Activated CD8-positive, alpha-beta T cell treated with anti-CD3 and anti-CD28 coated beads for 36 hours (primary cell): ENCODE measurements at places on chromosomes 2 and 18.

DNA sequence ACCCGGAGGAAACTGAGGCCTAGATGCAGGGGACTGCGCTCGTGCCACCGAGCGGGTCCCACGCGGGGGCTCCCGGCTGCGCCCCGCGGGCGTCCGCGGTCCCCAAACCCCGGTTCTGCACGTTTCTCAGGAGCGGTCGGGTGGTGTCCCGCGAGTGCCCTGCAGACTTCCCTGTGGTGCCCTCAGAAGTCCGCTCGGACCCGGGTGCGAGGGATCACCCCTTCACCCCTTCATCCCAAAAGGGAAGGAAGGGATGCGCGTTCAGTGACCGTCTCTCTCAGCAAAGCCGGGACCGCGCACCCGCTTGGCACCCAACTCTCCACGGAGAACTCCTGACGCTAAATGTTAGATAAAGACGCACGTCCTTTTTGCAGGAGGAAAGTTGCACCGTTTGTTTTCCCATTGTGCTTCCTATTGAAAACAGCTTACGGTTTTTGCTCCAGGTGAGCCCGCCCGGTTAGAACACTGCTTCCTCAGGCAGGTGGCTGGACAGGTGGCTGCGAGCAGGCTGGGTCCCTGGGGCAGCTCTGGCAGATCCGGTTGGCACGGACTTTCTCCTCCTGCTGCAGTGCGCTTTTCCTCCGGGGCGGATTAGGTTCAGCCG is 779 bp downstream of the DGKD start:
- no peaks in the 10 kb centered on the region for H3K27me3 ChIP-seq
- DNase-seq, result peak; percentile 29
- H3K4me3 ChIP-seq, result peak overlapping the region; percentile 80

DNA sequence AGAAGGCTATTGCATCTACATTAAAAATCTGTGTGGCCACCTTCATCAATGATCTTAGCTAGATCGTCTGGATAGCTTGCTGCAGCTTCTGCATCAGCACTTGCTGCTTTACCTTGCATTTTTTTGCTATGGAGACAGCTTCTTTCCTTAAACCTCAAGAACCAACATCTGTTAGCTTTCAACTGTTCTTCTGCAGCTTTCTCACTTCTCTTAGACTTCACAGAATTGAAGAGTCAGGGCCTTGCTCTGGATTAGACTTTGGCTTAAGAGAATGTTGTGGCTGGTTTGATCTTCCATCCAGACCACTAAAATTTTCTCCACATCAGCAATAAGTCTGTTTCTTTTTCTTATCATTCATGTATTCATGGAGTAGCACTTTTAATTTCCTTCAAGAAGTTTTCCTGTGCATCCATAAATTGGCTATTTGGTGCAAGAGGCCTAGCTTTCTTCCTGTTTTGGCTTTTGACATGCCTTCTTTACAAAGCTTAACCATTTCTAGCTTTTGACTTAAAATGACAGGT is 54.4 kb upstream of the MAP4K4 start:
- H3K27me3 ChIP-seq, result no peaks in the 10 kb centered on the region
- H3K4me1 ChIP-seq, result no peaks in the 10 kb centered on the region
- no peak overlapping the region for H3K27ac ChIP-seq
- H3K36me3 ChIP-seq, result no peaks in the 10 kb centered on the region
- DNase-seq, result no peak

DNA sequence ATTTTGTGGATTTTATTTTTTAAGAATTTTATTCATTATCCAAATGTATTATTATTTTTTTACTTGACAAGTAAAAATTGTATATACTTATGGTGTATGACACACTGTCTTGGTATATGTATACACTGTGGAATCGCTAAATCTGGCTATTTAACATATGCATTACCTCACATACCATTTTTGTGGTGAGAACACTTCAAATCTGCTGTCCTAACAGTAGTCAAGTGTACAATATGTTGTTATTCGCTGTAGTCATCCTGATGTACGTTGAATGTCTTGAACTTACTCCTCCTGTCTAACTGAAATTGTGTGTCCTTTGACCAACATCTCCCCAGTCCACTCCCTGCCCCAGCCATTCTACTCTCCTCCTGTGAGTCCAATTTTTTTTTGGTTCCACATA is 153.2 kb upstream of the PTPRM start:
- no peaks in the 10 kb centered on the region for H3K36me3 ChIP-seq
- H3K27ac ChIP-seq, result no peak overlapping the region
- no peak overlapping the region for H3K4me3 ChIP-seq
- DNase-seq, result no peak

GRCh38 chr2:155983845-155984244 is 348.7 kb downstream of the NR4A2 start:
- no peak for DNase-seq
- no peak overlapping the region for H3K4me3 ChIP-seq
- no peaks in the 10 kb centered on the region for H3K27me3 ChIP-seq
- no peaks in the 10 kb centered on the region for H3K4me1 ChIP-seq
- no peak overlapping the region for H3K27ac ChIP-seq
- no peaks in the 10 kb centered on the region for H3K36me3 ChIP-seq

DNA sequence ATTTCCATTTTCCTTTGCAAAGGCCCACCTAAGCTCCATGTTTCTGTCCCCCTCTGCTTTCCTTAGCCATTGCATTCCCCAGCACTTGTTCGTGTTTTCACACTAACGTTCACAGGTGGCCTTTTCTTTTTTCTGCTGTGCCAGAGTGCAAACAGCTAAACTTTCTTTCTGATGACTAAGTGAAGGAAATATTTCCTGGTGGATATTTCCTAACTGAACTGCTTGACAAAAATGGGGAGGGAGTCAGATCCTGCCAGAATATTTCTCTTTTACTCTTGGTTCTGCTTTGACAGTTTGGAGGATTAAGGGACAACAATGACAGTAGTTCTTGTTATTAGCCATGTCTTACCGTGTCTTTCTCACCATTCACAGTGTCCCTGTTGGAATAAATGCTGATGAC is 344.0 kb downstream of the ARHGAP15 start:
- H3K36me3 ChIP-seq, result peaks cover 17% of the 10 kb centered on the region
- no peak for DNase-seq
- H3K27me3 ChIP-seq, result no peaks in the 10 kb centered on the region
- H3K4me1 ChIP-seq, result peaks cover 48% of the 10 kb centered on the region
- no peak overlapping the region for H3K27ac ChIP-seq

- no peak overlapping the region for H3K4me3 ChIP-seq
- no peaks in the 10 kb centered on the region for H3K27me3 ChIP-seq
- no peak overlapping the region for H3K27ac ChIP-seq
Measured at GRCh38 chr2:237412988-237413776, 782 bp downstream of the COL6A3 start.

GRCh38 chr2:242063850-242064249 is 194.3 kb downstream of the RTP5 start:
- DNase-seq, result no peak
- no peak overlapping the region for H3K4me3 ChIP-seq
- no peaks in the 10 kb centered on the region for H3K4me1 ChIP-seq
- H3K27ac ChIP-seq, result no peak overlapping the region
- no peaks in the 10 kb centered on the region for H3K36me3 ChIP-seq
- no peaks in the 10 kb centered on the region for H3K27me3 ChIP-seq

DNA sequence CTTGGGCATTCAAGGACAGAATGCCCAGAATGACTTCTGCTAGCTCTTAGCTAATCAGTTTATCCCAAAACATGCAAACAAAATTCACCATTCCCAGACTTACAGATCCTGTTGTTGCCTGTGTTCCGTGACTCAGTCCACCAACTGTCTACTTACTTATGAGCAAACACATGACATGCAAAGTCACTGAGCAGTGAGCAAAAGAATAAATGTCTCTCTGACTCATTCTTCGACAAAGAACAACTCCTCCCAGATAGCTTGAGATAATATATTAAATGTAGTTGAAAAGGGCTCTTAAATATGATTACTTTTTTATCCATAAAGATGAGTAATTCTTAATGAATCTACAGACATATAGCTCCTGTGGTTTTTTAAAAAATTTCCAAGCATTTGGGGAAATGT is 9.0 kb upstream of the CREG2 start:
- H3K4me3 ChIP-seq, result no peak overlapping the region
- H3K36me3 ChIP-seq, result no peaks in the 10 kb centered on the region
- peaks cover 15% of the 10 kb centered on the region for H3K27me3 ChIP-seq
- no peak overlapping the region for H3K27ac ChIP-seq

GRCh38 chr2:28080911-28081310 is 190.4 kb downstream of the BABAM2 start:
- no peak for DNase-seq
- H3K4me3 ChIP-seq, result no peak overlapping the region
- peaks cover 18% of the 10 kb centered on the region for H3K4me1 ChIP-seq
- no peaks in the 10 kb centered on the region for H3K36me3 ChIP-seq
- H3K27ac ChIP-seq, result no peak overlapping the region

DNA sequence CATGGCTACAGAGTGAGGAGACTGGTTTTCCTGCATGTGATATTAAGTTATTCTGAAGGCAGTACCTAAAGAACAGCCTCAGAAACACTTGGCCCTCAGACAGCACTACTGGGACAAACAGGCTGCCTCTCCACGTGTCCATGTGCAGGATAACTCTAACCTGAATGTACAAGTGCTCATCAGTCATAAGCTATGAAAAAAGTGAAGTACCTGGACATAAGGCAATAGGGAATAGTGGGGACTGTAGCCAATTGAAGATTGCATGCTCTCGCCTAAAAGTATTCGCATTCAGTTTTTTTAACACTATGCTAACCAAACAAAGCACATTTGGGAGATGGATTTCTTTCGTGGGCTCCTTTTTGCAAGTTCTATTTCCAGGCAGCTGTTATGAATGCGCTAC is 33.0 kb downstream of the SLC14A1 start:
- no peak overlapping the region for H3K4me3 ChIP-seq
- H3K27me3 ChIP-seq, result peaks cover 9% of the 10 kb centered on the region
- DNase-seq, result no peak
- no peak overlapping the region for H3K27ac ChIP-seq
- H3K4me1 ChIP-seq, result no peaks in the 10 kb centered on the region
- H3K36me3 ChIP-seq, result no peaks in the 10 kb centered on the region

GRCh38 chr2:12008425-12009061 is 262.1 kb downstream of the LPIN1 start:
- no peak overlapping the region for H3K4me3 ChIP-seq
- DNase-seq, result peak; percentile 14
- H3K4me1 ChIP-seq, result peaks cover 25% of the 10 kb centered on the region
- no peaks in the 10 kb centered on the region for H3K36me3 ChIP-seq

DNA sequence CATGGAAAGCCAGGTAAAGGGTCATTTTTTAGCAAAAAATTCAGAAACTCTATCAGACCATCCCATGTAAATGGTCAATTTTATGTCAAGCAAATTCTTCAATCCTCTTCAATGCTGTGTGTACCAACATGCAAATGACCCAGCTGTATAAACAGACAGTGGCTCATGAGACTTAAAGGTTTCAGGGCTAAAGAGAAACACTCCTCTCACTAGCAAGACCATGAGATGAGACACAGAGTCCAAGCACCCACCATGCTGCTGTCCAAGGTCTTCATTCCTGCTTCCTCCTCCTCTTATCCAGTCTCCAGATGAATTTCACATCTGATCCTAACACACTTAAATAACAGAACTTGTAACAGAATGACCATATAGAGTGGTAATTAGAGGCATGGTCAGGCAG is 30.8 kb upstream of the ONECUT2 start:
- peaks cover 14% of the 10 kb centered on the region for H3K27me3 ChIP-seq
- no peaks in the 10 kb centered on the region for H3K4me1 ChIP-seq
- H3K36me3 ChIP-seq, result no peaks in the 10 kb centered on the region
- DNase-seq, result no peak

GRCh38 chr2:237351796-237352195 is 62.2 kb downstream of the COL6A3 start:
- no peak overlapping the region for H3K4me3 ChIP-seq
- DNase-seq, result no peak
- H3K4me1 ChIP-seq, result no peaks in the 10 kb centered on the region
- no peaks in the 10 kb centered on the region for H3K27me3 ChIP-seq
- H3K36me3 ChIP-seq, result no peaks in the 10 kb centered on the region
- no peak overlapping the region for H3K27ac ChIP-seq

- no peak overlapping the region for H3K4me3 ChIP-seq
- H3K36me3 ChIP-seq, result peaks cover 8% of the 10 kb centered on the region
- no peaks in the 10 kb centered on the region for H3K27me3 ChIP-seq
- H3K4me1 ChIP-seq, result peaks cover 7% of the 10 kb centered on the region
- H3K27ac ChIP-seq, result no peak overlapping the region
Measured at GRCh38 chr2:100832885-100833284, 12.9 kb downstream of the NPAS2 start.

GRCh38 chr2:181886192-181886591 is 5.3 kb upstream of the ITPRID2 start:
- H3K4me3 ChIP-seq, result no peak overlapping the region
- DNase-seq, result no peak
- H3K27ac ChIP-seq, result no peak overlapping the region
- H3K36me3 ChIP-seq, result no peaks in the 10 kb centered on the region
- H3K4me1 ChIP-seq, result peaks cover 2% of the 10 kb centered on the region

DNA sequence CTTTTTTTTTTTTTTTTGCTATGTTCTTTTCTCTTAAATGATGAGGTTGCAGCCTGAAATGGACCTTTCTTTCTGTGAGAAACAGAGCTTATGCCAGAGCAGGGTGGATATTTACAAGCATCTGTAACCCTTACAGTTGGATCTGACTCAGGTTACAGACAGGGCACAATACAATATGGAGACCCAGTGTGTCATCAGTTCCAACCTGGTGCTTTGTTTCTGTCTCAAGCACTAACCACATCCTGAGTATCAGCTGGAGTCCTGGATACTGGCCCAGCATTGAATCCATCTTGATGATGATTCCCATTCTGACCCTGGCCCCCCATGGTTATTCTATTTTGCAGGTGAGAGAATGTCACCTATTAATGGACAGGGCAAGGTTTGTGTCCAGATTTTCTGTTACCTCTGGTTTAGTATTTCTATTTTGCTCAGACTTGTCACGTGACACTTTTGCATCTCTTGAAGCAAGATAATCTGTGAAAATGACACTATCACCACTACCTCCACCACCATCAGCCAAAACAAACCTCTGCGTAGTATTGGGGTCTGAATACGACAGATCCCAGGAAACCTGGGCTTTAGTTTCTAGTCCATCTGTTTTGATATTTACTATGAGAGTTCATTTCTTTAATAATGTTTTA is 174.0 kb downstream of the CCDC85A start:
- no peaks in the 10 kb centered on the region for H3K36me3 ChIP-seq
- DNase-seq, result no peak
- no peaks in the 10 kb centered on the region for H3K27me3 ChIP-seq
- H3K27ac ChIP-seq, result no peak overlapping the region
- H3K4me3 ChIP-seq, result no peak overlapping the region

GRCh38 chr18:24201699-24202687 is 63.1 kb downstream of the CABYR start:
- no peak for DNase-seq
- no peaks in the 10 kb centered on the region for H3K4me1 ChIP-seq
- no peaks in the 10 kb centered on the region for H3K36me3 ChIP-seq
- H3K4me3 ChIP-seq, result no peak overlapping the region

DNA sequence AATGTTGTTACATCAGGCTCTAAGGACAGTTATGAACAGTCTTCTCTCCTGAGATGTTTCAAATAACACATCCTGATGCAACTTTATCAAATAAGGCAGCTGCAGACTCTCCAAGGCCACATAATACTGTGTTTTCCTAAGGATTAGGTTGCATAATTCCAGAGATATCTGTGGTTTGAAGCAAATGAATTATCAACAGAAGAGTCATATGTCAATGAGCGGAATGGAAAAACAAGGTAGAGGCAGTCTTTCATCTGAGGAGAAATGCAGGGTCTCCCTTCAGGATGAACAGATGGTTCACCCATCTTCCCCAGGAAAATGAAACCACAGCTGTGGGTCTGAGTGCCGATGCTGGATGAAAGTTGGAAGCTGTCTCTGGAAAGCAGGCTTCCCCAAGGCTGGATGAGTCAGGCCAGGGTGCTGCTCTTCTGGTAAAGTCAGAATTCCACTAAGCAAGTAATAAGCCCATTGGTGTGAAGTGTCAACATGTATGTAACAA is 22.2 kb downstream of the LYG1 start:
- no peak overlapping the region for H3K27ac ChIP-seq
- no peak for DNase-seq
- H3K36me3 ChIP-seq, result peaks cover 16% of the 10 kb centered on the region
- H3K4me3 ChIP-seq, result no peak overlapping the region
